ENCODE measurements at places on chromosomes 1 and 21. TPM values are rescaled to one million over a fixed set of nuclear protein-coding genes. Genes with fewer than 3 reads are reported as not detected.

KRTAP22-2 gene
- total RNA-seq = not detected

TCEA3 gene
- total RNA-seq = not detected

OR6N2 gene
- not detected for total RNA-seq

OR2T4 gene
- total RNA-seq = not detected

ARHGAP29 gene
- 6.9 TPM for total RNA-seq

LCE2B gene
- total RNA-seq = not detected

LCE1B gene
- not detected for total RNA-seq

AKR7A3 gene
- total RNA-seq = not detected

TDRD10 gene
- not detected for total RNA-seq

PLEKHA6 gene
- 4.3 TPM for total RNA-seq

RIIAD1 gene
- total RNA-seq = not detected

PROK1 gene
- not detected for total RNA-seq

E2F2 gene
- 3.4 TPM for total RNA-seq

CCDC181 gene
- total RNA-seq = 3.1 TPM

SLC22A15 gene
- total RNA-seq = 3.8 TPM

LCE3D gene
- not detected for total RNA-seq

CAPN9 gene
- 0.07 TPM for total RNA-seq

IFNLR1 gene
- total RNA-seq = 4.2 TPM

BSND gene
- total RNA-seq = 0.47 TPM

LCE2D gene
- total RNA-seq = not detected

OR1C1 gene
- total RNA-seq = not detected

CFHR1 gene
- total RNA-seq = not detected

KRTAP22-1 gene
- total RNA-seq = not detected

DCST2 gene
- not detected for total RNA-seq

OR2T11 gene
- not detected for total RNA-seq

OR2W3 gene
- total RNA-seq = 1.9 TPM

Measured in GM23338 (cell line).